Parietal lobe (tissue), 2 donors: ENCODE measurements at places on chromosomes 5 and 9. TPM values are rescaled to one million over a fixed set of nuclear protein-coding genes. Genes with fewer than 3 reads are reported as not detected.

Gene FBP2
- total RNA-seq: not detected

Gene NMUR2
- total RNA-seq: not detected

Gene HK3
- 0.31 TPM for total RNA-seq

Gene MEIKIN
- total RNA-seq: not detected

Gene MYOZ3
- total RNA-seq: 2.2 TPM

Gene GLRA1
- total RNA-seq: not detected

Gene PRRX2
- total RNA-seq: not detected

Gene EFNA5
- 15.7 TPM for total RNA-seq

Gene HAVCR2
- 5.0 TPM for total RNA-seq

Gene WDR31
- 2.8 TPM for total RNA-seq

Gene SPINK7
- not detected for total RNA-seq

Gene ZDHHC12
- 3.1 TPM for total RNA-seq

Gene CENPH
- total RNA-seq: 11.9 TPM

Gene ALDH1A1
- total RNA-seq: 0.31 TPM

Gene ZMAT2
- 41.9 TPM for total RNA-seq

Gene ADGRD2
- not detected for total RNA-seq

Gene AGXT2
- not detected for total RNA-seq

Gene ARRDC1
- 42.9 TPM for total RNA-seq
